ENCODE measurements at places on chromosomes 16 and 17. TPM values are rescaled to one million over a fixed set of nuclear protein-coding genes. Genes with fewer than 3 reads are reported as not detected.

GRCh38 chr17:36683387-36683786 is 82.0 kb downstream of the MRM1 start:
- DNase-seq, result no peak

- no peak for DNase-seq
Measured at GRCh38 chr16:26204138-26204537, 512.4 kb downstream of the HS3ST4 start.

GRCh38 chr16:88505405-88506082 is 52.5 kb downstream of the ZFPM1 start:
- DNase-seq, result peak; percentile 81

- DNase-seq, result no peak
Measured at GRCh38 chr16:62019851-62020250, 16.4 kb downstream of the CDH8 start.

DNA sequence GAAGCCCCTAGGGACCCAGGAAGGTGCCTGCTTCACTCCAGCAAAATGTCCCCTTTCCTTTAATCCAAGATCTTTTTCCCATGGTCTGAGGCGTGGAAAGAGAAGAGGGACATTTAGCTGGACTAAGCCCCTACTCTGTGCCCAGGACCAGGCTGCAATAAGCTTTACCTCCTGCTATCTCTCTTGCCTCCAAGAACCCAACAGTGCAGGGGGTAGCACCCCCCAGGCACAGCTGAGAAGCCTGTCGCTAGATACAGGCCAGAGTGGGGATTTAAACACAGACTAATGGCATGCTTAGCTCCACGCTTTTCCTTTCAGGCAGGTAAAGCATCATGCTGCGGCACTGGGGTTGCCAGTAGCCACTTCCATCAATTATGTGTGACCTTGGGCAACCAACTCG is 24.5 kb upstream of the CCL1 start:
- DNase-seq, result no peak

DNA sequence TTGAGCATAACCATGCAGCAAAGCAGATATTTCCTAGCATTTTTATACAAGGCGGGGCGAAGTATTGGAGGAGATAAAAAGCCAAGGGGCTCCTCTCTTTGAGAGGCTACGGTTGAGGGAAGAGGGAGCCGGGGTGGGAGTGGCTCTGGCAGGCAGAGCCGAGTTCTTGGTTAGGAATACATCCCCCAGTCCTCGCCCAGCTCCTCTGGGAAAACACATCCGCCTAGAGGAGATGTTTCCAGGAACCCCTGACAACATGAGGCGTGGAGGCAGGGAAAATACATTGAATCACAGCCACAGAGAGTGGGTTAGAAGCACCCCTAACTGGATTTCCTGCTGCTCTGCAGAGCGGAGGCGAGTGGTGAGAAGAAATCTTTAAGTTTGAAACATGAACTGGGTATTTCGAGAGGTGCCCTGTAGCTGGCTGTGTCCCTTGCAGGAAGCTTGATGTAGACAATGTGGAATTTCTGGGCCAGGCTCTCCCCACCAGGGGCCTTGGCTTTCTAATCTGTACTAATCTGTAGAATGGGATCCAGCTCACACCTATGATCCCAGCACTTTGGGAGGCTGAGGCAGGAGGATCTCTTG is 27.3 kb downstream of the TTYH2 start:
- no peak for DNase-seq

The SHPK gene
- total RNA-seq, result 9.3 TPM

GRCh38 chr17:77654850-77655249 is 303.7 kb upstream of the TNRC6C start:
- no peak for DNase-seq

- DNase-seq, result no peak
Measured at GRCh38 chr17:19464031-19465026, 53.3 kb downstream of the RNF112 start.

GRCh38 chr17:1043601-1044251 is 46.8 kb downstream of the TIMM22 start:
- no peak for DNase-seq

DNA sequence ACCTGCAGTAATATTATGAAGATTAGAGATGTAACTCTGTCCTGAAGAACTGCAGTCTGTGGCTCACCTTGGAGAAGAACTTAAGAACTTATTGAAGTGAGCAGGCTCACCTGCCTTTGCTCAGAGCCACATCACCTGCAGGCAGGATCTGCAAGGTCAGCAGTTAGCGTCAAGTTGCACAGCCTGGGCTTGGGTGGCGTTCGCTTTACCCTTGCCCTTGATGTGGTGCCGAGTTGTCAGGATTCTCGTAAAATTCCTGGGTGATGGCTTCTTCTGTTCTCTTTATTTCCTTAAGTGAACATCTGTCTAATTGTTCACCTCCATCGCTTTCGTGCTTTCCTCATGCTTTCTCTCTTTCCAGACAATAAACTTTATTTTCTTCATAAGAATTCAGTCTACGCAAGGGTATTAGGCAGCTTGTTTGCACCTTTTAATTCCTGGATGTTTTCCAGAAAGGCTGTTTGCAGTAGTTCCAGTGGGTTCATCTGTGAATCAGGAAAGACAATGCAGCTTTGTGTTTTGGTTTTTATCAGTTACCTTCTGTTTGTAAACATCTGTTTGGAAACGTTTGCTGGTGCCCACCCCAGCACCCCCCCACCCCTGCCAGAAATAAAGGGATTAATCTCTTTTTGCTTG is 254.3 kb downstream of the WWOX start:
- no peak for DNase-seq

DNA sequence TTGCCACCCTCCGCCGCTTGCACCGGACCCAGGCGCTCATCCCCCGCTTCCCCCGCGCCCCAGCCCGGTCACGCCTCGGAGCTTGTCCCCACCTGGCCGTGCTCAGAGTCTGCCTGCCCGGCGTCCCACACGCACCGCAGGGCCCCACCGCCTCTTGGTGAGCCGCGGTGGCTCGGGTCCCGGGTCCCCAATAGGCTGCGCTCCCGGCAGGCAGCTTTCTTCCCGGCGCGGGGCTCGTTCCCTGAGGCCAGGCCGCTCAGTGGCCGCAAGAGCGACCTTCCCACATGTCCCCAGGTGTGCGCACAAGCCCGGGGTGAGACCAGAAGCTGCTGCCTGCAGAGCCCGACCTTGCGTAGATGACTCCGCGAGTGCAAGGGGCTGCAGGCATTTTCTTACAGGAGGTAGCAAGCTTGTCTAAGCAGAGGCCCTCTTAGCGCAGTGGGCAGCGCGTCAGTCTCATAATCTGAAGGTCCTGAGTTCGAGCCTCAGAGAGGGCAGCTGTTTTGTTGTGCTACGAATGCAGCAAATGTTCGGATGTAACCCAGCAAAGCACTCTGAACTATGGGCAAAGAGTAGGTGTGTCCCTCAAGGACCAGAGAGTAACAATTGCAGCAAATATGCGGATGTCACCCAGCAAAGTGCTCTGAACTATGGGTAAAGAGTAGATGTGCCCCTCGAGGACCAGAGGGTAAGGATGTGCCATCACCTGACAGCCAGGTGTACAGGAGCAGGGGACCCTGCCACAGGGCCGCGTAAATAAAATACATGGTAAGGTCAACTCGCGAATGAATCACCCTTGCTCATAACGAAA is 15.6 kb downstream of the TLE7 start:
- no peak for DNase-seq

GRCh38 chr17:20267459-20267842 is 199.9 kb downstream of the LGALS9B start:
- no peak for DNase-seq

DNA sequence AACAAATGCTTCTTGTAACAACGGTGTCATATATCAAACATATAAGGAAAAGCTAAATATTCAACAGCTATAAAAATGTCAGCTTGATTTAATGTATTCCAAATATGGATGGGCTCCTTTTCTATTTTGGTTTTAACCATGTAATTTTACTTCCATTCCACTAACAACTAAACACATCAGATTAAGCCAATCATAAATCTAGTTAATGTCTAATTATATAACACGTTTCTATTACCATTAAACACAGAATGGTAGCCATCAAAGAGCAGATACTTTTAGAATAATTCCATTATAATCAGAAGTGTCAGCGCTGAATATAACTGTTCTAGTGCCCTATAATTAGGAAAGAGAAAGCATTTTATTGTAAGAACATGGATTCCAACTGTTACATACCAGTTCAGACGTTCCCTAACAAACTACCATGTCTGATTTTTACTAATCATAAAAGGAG is 10.0 kb downstream of the CMC2 start:
- DNase-seq, result no peak

DNA sequence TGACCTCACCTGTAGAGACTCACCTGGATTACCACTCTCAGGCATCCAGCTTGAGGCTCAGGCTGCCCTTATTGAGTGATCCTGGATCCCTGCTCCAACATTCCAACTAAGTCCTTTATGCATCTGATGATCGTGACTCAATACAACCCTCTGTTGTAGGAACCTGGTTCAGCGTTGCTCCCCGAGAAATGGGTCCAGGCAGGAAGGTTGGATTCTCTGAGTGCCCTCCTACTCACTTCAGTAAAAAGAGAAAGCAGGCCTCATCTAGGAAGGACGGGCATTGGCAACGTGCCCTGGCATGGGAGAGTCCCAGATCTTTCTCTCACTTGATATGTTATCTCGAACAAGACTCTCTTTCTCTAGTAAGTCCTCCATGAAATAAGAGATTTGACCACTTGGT is at the start of gene OR3A1:
TSS of gene OR3A1 (minus strand) at position 101 of the 400 bp plus-strand sequence. CDS start 5,778 bp downstream, outside the sequence.
- no peak for DNase-seq

- no peak for DNase-seq
Measured at GRCh38 chr17:28131599-28131998, 89.1 kb downstream of the NLK start.

DNA sequence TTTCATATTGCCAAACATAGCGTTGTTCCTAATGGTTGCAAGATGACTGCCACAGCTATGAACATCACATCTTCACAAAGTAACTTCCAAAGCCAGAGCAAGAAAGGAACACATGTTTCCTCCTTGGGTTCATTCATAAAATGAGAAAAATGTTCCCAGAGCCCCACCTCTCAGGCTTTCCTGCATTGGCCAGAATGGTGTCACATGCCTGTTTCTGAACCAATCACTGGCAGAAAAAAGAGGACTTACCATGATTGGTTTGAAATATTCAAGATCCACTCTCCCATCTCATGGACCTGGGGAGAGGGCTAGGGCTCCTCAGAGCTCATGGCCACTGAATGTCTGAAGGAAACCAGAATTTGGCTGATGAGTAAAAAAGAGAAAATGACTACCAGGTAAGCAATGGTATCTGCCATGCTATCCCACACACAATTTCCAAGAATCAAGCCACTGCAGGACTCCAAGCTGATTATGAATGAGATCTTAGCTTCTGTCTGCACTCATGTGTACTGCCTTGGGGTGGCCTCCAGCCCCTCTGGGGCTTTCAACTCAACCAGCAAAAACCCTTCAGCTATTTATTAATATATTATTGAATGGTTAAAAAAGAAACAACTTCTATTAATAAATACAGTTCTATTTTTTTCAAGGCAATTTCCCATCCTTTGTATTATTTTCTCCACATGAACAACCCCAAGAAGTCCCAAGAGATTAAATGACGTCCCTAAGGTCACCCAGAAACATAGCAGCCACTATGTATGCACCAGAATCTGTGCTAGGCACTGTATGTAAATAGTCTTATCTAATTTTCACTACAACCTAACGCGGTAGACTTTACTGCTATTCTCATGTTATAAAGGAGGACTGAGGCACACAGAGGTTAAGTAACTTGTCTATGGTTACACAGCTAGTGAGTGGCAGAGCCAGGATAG is 61.4 kb upstream of the TMC5 start:
- no peak for DNase-seq

- DNase-seq, result no peak
Measured at GRCh38 chr17:4492721-4493561, 5.7 kb upstream of the SPNS2 start.

DNA sequence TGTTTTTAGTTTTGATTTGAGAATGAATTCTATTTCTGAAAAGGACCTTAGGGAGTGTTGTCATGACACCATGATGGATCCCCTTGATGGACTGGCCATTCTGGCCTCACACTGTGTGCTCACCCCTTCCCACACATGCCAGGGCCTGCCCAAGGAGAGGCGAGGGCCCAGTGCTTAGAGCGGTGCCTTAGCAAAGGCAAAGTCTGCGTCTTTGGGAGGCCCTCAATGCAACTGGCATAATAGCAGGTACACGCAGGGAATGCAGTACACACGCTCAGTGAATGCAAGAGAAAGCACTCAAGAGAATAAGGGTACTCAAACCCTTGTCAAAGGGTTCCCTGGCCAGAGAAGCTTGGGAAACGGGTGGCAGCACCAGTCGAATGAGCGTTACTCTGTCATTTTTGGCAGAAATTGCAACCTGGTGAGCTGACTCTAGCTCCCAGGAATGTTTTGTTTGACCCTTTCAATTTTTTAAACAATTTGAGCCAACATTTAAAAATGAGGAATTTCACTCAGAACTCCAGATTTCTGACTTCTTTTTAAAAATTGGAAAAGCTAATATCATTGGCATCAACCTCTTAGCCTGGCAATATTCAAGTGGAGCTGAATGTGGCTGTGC is 32.1 kb downstream of the NKD1 start:
- no peak for DNase-seq

DNA sequence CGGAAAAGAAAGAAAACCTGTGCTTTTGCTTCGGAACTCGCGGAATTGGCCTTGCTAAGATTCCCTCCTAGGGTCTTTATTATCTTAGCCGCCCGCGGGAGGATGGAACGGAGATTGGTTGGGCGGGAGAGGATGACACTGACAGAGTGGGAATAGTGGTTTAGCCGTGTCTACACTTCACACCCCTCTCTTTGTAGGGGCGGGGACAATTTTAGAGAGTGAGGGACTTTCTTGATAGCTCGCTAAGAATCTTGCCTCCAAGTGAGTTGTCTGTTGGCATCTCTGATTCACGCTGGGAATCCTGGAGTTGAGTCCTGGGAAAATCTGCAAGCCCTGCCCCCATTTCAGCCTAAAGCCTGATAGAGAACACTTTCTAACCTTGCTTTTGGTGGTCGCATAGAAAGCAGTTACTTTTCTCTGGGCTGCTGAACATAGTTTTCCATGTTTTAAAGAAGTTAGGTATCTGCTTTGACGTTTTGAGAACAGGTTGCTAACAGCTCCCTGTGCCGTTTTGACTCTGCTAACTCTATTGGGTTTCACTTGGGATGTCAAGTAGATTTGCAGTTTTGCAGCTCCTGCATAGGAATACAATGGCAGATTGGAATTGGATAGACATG is 697 bp downstream of the NOL11 start:
- peak; percentile 43 for DNase-seq

GRCh38 chr17:73924909-73925186 is 278.6 kb upstream of the RPL38 start:
- DNase-seq, result no peak

- DNase-seq, result no peak
Measured at GRCh38 chr17:48351911-48352332, 78.1 kb downstream of the SKAP1 start.

DNA sequence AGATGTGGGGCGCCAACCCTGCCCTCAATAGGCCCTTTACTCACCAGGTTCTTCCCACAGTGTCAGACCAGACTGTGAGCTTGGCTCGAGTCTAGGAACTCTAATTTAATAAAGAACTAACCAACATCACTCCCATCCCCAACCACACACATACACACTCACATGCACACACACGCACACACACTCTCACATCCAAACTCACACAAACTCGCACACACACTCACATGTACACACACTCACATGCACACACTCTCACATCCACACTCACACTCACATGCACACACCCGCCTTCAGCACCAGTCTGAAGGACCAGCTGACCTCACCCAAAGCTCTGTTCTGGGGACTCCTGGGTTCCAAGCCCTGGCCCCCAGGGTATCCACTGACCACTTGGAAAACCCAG is 63.8 kb downstream of the COG7 start:
- DNase-seq, result no peak

The TTYH2 gene
- 4.3 TPM for total RNA-seq
